ENCODE measurements at places on chromosomes 3 and 15.

DNA sequence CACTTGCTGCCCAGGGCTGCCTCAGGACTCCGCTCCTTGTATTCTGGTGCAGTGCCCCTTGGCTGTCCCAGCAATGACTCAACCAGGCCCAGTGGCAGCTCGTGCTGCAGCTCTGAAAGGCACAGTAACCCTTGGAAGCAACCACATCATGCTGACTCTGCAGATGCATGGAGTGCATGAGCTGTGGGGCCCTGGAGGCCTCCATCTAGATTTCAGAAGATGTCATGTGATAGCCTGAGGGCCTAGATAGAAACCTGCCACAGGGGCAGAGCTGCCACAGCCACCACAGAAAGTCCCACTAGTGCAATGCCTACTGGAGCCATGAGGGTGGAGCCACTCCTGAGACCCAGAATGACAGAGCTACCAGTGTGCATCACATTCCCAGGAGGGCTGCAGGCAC lies 117.1 kb upstream of the SMAD3 start:
- DNase-seq = no peak

- DNase-seq = no peak
These were observed 2.5 kb upstream of the DAZL start for GRCh38 chr3:16607718-16608117.

DNA sequence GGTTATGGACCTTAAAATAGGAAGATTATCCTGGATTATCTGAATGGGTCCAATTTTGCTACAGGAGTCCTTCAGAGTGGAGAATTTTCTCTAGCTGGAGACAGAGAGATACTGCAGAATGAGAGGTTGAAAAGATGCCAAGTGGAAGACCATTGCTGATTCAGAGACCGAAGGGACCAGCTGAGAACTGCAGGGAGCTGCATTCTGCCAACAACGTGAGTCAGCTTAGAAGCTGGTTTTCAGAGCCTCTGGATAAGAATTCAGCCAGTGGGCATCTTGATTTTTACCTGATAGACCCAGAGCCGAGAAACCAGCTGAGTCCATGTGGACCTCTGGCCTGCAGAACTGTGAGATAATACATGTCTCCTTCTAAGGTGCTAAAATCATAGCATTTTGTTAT lies 234.0 kb downstream of the NR2F2 start:
- no peak for DNase-seq

- DNase-seq = no peak
These were observed at the start of gene OR5K4 for GRCh38 chr3:98353554-98353953. Gene OR5K4 (plus strand): TSS chr3:98353854. CDS start chr3:98353854, 0 bp downstream.
